Stimulated activated CD8-positive, alpha-beta memory T cell treated with anti-CD3 and anti-CD28 coated beads, Interleukin-2, amount 100 ng/mL, for 48 hours (primary cell): ENCODE measurements at places on chromosomes 2 and 18.
A peak's percentile ranks its signal among the peaks of the same experiment; 100 is the strongest.

- DNase-seq = no peak
Measured at GRCh38 chr2:120352696-120353590, 7.0 kb downstream of the INHBB start.

DNA sequence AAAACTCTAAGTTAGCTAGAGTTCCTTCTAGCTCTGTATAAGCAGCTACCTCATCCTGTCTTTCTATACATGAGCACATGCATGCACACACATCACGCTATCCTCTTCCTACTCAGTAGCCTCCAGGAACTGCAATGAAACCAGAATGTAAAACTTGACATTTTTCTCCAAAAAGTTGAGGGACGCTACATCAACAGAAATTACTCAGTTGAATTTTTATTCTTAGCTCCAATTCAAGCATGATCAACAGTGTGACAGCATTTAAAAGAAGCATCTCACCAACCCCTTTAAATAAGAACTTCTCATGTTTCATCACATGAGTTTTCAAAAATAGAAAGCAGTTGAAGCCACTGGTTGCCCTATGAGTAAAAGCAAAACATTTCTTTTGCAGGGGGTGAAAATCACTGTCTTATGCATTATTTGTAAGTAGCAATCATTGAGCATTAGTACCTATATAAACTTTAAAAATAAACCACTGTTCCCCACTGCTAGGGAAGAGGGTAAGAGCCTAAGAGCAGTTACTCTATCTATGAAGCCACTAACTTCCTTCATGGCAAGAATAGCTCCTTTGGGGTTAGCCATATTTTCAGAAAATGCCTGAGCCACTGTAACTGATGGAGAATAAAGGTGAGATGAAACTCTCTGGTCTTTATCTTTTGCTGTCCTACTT lies 77.9 kb upstream of the ARL5A start:
- DNase-seq = no peak

DNA sequence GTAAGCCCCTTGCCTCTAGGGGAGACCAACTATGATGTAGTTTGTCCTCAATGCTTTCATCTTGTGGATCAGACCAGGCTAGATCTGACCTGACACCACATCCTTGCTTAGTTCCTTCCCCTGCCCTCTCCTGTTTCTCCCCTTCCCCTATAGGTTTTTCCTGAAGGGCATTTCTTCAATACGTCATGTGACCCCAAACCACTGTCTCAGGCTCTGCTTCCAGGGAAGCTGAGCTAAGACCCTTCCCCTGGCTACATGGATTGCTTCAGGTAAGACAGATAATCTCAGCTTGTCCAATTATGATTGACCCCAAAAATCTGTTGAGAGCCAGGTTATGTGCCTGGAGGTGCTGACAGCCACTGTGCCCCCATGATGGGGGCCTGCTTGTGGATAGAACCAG lies 22.6 kb upstream of the TTL start:
- no peak for DNase-seq

DNA sequence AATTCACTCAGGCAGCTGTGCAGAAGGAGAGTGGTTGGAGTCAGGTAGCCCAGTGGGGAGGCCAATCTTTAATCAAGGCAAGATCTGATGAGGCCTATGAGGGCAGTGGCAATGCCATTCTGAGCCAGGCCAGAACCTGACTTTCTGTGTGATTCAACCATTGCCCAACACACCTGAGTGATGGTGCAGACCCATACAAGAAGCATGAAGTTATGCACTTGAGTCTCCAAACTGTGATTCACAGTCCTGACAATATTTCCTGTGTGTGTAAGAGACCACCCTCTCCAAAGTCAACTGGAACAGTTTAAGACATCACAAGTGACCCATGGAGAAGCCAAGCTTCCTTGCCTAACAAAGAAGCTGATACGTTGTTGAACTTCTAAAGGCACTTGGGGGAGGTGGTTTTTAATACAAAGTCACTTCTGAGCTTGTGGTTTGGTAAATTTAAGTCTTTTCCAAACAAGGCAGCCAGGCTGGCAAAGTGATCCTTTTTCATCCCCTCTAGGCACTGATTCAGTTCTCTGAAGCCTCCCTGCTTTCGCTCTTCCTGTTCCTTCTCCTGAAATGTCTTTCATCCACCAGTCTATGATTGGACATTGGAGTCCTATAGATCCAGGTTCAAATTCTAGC lies 49.0 kb downstream of the VSNL1 start:
- no peak for DNase-seq

DNA sequence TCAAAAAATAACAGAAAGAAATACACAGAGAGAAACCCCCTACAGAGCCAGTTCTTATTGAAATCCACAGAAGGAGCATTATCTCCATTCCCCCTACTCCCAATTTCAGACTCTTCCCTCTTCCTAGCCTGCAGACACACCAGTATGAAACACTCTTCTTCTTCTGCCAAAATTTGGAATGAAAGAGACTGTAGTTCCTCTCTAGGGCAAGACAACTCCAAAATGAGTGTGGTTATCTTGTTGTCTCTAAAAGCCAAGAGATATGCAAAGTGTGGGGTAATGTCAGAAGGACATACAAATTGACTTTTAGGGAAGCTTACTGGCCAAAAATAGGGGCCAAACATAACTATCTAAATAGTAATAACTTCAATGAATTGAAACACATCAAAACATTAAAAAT lies 337.1 kb upstream of the SETBP1 start:
- DNase-seq = no peak

DNA sequence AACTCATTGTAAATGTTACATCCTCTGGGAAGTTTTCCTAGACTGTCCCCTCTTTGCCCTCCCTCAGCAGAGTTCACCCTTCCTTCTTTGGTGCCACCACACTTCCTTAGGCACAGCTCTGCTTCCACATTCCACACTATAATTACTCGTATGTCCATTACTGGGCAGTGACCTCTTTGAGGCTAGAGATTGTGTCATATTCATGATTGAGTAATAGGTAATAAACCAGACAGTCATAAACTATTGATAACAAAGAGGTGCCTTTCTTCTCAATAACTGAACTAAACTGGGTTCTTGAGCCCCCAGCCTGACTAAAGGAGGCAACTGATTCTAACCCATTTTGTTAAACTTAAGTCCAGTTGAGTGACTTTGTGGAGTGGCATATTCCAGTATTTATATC lies 28.3 kb downstream of the MYO3B start:
- DNase-seq = no peak

- DNase-seq = no peak
Measured at GRCh38 chr2:82330155-82330554, 2025.6 kb upstream of the LRRTM1 start.

GRCh38 chr18:21391074-21391673 lies 149.1 kb downstream of the GREB1L start:
- DNase-seq = no peak

- DNase-seq = no peak
Measured at GRCh38 chr2:234245945-234246344, 195.4 kb downstream of the SPP2 start.

DNA sequence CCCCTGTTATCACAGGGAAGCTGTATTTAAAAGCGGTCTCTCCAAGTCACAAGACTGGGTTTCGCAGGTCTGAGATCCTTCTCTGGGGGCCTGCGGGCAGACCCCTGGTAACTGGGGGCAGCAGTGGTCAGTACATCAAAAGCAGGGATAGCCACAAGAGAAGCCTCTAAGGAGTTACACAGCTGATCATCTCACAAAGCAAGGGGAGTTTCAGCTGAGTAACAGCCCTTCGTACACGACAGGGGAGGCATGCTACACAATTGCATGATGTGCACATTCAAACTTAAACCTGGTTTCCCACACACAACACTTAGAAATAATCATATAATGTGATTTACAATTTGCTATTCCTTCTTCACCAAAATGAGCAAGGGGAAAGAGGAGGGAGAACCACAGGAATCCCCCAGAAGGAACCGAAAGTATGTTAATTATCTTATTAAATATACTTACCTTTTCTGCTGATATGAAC lies 87.5 kb downstream of the TMEM131 start:
- no peak for DNase-seq

- no peak for DNase-seq
Measured at GRCh38 chr2:53941749-53942148, 29.0 kb downstream of the PSME4 start.

GRCh38 chr2:240877460-240878340 lies 9.1 kb downstream of the AGXT start:
- DNase-seq = no peak

- no peak for DNase-seq
Measured at GRCh38 chr2:128803222-128803621, 484.6 kb upstream of the HS6ST1 start.

DNA sequence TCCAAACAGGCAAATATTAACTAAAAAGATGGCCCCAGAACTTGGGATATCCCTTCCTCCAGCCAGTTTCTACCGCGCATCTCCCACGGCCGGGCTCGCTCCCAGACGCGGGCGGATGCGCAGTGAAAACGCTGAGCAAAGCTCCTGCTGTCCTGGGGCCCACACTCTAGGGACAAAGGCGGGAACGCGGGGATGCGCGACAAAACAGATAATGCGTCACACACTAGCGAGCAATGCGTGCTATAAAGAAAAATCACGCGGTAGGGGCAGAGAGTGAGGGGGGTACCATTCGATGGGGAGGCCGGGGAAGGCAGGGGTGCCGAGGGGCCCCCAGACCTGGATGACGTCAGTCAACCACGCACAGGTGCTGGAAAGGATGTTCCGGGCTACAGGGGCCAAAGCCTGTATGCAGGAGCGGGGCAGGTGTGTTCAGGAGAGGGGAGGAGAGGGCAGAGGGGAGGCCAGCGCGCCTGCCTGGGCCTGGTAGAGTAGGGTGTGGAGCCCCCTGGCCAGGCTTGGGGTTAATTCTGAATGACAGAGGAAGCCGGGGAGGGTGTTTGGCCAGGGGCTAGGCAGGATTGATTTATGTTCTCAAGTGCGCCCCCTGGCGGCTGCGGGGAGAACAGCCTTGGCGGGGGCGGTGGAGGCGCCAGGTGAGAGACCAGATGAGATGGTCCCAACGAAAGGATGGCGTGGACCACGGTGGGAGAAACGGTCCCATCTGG lies 14.9 kb upstream of the ITM2C start:
- peak; percentile 67 for DNase-seq

- no peak for DNase-seq
Measured at GRCh38 chr2:210833403-210833802, 277.0 kb downstream of the CPS1 start.

GRCh38 chr2:220946552-220946951 lies 625.6 kb downstream of the EPHA4 start:
- DNase-seq = no peak

DNA sequence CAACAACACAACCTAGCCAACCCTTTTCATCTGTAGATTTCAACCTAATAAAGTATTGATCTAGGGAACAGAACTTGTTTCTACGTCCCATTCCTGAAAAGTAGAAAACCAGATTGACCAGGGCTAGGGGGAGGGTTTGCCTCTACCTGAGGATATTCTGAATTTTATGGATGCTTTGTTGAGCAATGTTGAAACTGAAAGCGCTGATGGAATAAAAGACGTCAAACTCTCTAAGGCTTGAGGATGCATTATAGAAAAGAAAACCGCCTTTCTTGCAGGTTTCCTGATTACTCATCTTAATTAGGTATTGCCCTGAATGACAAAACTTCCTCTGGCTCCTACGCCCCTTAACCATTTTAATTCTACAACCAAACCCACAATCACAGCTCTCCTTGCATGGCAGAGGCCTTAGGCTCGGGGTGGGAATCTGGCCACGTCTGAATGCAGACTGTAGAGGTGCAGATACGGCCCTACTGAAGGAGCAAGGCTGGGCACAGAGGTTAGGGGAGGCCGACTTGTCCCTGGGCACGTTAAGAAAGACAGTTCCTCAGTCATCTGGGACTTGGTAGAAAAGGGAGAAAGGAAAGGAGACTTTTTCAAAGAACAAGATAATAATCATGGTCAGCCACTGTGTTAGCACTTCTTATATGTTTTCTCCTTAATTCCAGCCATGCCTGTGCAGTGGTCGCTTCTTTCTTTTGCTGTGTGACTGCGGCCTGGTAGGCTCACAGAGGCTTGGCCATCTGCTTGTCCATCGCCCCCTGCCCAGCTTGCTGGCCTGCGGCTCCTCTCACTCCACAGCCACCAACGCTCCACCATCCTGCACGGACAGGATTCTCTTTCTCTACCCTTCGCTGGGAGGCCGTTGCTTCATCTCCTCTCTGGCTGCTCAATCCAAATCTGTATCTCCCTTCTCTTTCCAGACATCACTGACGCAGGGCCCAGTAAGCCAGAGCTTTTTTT lies 209.5 kb downstream of the VAPA start:
- no peak for DNase-seq

DNA sequence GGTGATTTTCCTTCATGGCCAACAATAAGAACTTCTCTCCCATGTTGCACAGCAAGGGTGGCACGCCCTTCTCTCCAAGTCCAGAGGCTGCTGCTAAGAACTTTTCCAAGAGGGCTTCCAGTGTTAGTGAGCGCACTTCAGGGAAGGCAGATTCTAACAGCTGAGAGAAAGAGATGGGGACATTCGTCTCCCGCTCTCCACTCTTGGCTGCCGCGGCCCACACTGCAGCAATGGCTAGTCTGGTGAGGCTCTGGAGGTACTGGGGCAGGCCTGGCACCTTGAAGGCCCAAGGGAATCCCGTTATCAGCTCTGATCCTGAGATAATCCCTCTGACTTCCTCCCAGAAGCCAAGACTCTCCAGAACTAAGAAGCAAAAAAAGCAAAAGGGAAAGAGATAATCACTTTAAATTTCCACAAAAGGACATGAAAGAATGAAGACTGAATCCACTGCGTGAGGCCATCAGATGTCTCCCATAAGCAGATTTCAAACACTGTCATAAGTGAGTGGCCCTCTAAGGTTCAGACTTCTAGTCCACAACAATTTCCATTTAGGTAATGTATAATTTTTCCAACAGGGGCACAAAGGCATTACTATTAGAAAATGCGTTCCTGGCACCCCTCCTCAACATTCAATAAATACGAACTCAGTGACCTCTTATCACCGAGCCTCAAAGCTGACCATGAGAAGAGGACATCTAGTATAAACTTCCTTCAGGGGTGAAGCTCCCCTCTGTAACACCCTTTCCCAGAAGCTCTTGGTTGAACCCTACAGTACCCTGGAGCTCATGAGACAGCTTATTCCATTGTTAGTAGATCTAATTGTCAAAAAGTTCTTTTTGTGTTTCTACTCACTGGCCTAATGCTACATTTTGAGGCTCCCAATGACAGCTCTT lies 66.7 kb upstream of the ZFP36L2 start:
- DNase-seq = no peak

DNA sequence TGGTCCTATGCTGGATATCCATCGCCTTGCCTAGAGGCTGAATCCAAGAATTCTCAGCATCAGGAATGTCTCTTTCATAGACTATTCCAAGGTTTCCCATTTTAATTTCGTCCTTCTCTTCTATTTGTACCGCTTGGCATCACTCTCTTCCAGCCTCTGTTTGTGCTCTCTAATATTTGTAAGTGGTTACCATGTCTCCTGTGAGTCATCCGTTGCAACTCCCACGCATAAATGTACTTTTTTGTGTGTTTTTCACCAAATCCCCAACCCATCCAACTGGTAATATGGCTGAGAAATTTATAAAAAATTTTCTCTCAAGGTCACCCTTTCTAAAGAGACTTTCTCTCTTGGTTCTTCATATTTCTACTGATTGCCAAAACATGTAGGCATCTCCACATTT lies 21.8 kb downstream of the COLEC12 start:
- DNase-seq = no peak

- no peak for DNase-seq
Measured at GRCh38 chr2:9394816-9395215, 28.5 kb downstream of the ITGB1BP1 start.

GRCh38 chr2:66899648-66900047 lies 464.7 kb downstream of the MEIS1 start:
- DNase-seq = no peak

GRCh38 chr2:105569606-105570005 lies 170.8 kb upstream of the FHL2 start:
- no peak for DNase-seq
